ENCODE measurements at places on chromosomes 1 and 21.

DNA sequence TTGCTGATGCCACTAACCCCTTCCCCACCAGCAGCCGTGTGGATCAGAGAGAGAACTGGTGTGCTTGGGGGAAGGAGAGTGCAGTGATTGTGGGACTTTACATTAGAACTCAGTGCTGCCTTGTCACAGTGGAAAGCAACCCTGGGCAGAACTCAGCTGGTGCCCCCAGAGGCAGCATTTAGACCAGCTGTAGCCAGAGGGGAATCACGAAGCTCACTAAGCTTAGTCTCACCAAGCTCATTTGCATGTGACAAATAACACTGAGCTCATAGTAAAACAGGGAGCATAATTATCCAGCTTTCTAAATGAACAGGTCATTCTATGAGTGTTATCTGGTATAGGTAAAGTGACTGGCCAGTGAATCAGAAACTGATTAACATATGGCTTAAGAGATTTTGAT, 9.8 kb upstream of the SMAP2 start:
- no peak overlapping the region for H3K27ac ChIP-seq
- H3K36me3 ChIP-seq = no peaks in the 10 kb centered on the region
- H3K4me1 ChIP-seq = no peaks in the 10 kb centered on the region
- no peak overlapping the region for H3K4me3 ChIP-seq
- H3K27me3 ChIP-seq = no peaks in the 10 kb centered on the region
- no peak for DNase-seq

DNA sequence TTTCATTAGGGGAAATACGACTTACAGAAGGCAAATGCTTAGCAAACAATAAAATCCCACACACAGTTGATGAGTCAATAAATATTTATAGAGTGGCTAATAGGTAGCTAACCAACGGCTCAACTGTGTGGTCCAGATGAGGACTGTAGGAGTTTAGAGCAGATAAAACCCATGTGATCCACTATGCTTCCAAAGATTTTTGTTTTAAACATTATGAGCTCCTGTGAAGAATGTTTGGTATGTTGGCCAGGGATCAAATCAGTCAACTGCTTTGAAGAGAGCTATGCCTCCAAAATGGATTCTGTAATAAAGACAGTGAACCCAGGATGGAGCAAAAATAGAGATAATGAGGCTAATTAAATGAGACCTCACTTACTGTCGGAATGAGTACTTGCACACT, 72.3 kb upstream of the COL11A1 start:
- no peaks in the 10 kb centered on the region for H3K27me3 ChIP-seq
- no peaks in the 10 kb centered on the region for H3K36me3 ChIP-seq
- no peaks in the 10 kb centered on the region for H3K4me1 ChIP-seq

DNA sequence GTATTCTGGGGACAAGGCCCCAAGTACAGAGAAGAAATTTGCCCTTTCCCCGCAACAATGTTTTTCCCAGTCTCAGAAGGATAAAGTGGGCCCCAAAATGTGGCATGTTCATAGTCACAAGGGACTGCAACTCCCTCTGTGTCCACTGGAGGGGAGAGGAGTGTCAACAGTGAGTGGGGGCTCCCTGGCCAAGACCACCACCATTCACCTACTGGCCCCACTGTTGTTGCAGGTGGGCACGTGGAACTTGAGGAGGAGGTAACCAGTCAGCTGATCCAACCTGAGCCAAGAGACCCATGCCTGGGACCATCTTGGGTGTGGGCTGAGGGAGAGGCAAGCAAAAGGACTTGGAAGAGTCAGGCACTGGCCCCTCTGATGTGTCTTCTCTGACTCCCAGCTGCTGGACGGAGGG, 777 bp downstream of the NUDT17 start:
- H3K4me1 ChIP-seq = peaks cover 20% of the 10 kb centered on the region
- DNase-seq = peak; percentile 40
- no peaks in the 10 kb centered on the region for H3K27me3 ChIP-seq
- H3K4me3 ChIP-seq = peak overlapping the region; percentile 81
- H3K27ac ChIP-seq = peak overlapping the region; percentile 54

DNA sequence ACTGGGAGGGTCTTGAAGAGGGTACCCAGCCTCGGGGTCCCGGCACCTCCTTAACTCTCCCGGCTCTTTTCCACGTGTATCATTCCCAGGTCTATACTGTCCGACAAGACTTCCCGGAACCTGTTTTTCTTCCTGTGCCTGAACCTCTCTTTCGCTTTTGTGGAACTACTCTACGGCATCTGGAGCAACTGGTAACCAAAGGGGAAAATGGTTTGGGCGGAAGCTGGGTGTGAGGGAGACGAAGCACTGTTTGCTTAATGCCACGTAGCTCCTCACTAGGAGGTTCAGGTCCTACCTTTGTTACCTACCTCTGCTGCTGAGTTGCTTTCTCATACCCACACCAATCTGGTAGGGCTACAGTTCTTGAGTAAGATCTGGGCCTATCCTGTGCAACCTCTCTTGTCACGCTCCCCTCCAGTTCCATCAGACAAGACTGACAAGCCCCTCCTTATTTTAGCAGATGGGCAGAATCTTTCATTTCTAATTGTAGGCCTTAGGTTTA, 642 bp downstream of the SLC30A7 start:
- H3K4me1 ChIP-seq = no peaks in the 10 kb centered on the region
- H3K27ac ChIP-seq = peak overlapping the region; percentile 69
- H3K27me3 ChIP-seq = no peaks in the 10 kb centered on the region
- peak overlapping the region; percentile 68 for H3K4me3 ChIP-seq
- peaks cover 35% of the 10 kb centered on the region for H3K36me3 ChIP-seq
- peak; percentile 92 for DNase-seq

DNA sequence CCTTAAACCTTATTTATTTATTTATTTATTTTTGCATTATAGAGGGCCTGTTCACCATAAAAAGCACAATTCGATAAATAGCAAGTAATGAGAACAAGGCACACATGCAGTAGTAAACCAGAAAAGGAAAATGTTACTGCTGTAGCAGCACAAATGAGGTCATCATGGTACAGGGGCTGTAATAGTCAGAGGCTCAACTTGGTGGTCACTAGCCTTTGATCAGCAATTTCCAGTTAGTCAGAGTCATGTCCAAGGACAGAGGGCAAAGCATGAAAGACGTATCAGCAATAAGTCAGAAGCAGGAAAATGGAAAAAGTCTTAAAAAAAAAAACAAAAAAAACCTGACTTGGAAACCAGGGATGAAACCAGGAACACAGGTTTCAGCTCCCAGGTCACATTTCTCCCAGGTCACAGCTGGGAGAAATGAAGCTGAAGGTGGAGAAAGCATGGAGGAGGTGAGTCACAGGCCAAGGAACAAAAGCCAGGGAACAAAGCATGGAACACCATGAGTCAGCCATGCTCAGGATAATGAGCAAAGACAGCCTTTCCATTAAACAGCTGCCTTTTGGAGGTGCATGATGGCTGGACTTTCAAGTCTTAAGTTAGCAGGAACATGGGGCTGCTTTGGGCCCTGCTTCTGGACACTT, 556.3 kb downstream of the LTN1 start:
- H3K4me1 ChIP-seq = no peaks in the 10 kb centered on the region
- no peaks in the 10 kb centered on the region for H3K27me3 ChIP-seq
- no peak overlapping the region for H3K27ac ChIP-seq
- peak; percentile 35 for DNase-seq

DNA sequence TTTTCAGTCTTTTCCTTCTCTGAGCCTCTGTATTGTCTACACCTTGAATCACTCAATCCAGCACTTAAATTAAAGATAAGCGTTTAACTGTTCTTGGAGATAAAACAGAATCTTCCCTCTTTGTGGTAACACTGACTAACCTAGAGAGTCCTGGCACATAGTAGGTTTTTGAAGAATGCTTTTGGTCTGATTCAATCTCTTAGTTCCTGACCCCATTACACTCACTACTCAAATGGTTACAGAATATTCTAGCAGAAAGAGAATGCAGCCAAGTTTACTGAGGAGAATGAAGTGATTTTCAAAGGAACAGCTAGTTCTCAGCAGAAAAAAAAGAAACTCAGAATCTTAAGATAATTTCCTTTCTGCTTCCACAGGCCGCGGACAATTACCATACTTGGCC, 309.2 kb upstream of the PRMT6 start:
- H3K4me3 ChIP-seq = no peak overlapping the region
- no peaks in the 10 kb centered on the region for H3K27me3 ChIP-seq
- H3K4me1 ChIP-seq = no peaks in the 10 kb centered on the region
- no peak overlapping the region for H3K27ac ChIP-seq

DNA sequence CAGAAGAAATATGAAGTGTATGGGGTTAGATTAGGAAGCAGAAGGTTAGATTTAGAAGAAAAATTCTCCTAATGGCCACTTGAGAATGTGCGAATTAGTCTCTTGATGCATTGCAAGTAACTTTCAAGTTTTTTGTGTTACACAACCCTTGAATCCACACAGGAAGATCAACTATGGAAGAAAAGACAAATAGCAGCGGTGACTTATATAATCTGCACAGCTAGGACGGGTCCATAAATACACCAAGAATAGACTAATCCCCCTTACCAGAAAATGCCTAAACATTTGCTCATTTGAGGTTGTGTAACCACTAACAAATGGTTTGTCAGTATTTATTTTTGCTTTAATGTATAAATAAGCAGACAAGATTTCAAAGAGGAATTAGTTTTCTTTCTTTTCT, 182.6 kb downstream of the TGFB2 start:
- DNase-seq = peak; percentile 83
- H3K27me3 ChIP-seq = no peaks in the 10 kb centered on the region
- H3K36me3 ChIP-seq = no peaks in the 10 kb centered on the region
- H3K27ac ChIP-seq = no peak overlapping the region
